CD4-positive, alpha-beta T cell treated with Interleukin-2 at 100 ng/mL for 4 hours (primary cell): ENCODE measurements at places on chromosomes 11 and 22.

- DNase-seq, result no peak
Observed at GRCh38 chr22:46399251-46400024, 63.9 kb downstream of the TRMU start.

GRCh38 chr22:26672590-26673468 lies 15.4 kb downstream of the MIAT start:
- peak; percentile 93 for DNase-seq

DNA sequence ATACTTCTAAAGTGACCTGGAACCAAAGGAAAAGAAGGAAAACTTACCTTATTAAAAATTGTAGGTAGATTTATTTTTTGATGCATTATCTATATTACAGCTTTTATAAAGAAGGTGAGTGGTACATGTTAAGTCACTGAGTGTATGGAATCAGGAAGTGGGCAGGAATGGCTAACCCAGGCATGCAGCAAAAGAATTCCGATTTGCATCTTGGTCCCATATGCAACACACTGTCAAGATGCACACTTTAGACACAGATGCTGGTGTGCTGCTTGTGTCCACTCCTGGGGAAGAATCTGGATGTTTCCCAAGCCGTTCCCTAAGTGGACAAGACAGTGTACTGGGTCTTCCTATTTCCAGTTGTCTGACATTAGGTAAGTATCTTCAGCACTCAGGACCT lies 99.9 kb upstream of the SORL1-AS1 start:
- DNase-seq, result no peak

- DNase-seq, result no peak
Observed at GRCh38 chr22:31738566-31738965, 11.4 kb downstream of the PRR14L start.

GRCh38 chr11:120385110-120385509 lies 48.9 kb downstream of the ARHGEF12 start:
- DNase-seq, result no peak

DNA sequence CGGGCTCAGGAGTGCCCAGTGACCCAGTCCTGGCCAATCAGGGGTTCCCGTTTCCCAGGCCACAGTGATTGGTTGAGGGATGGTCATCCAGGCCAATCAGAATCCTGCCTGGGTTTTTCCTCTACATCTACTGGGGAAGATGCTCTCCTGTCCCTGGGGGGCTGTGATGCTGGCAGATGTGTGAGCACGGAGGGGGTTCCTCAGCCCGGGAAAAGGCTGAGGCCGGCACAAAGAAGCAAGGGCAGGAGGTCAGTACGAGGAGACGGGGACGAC lies 171.2 kb downstream of the CTTN start:
- no peak for DNase-seq

- DNase-seq, result no peak
Observed at GRCh38 chr11:103959279-103959942, 77.0 kb upstream of the DDI1 start.

- DNase-seq, result no peak
Observed at GRCh38 chr11:77069336-77069968, 2.7 kb downstream of the CAPN5 start.

- no peak for DNase-seq
Observed at GRCh38 chr11:47332791-47333525, 19.5 kb downstream of the MYBPC3 start.

GRCh38 chr11:120577041-120577440 lies 65.5 kb downstream of the GRIK4 start:
- DNase-seq, result no peak

DNA sequence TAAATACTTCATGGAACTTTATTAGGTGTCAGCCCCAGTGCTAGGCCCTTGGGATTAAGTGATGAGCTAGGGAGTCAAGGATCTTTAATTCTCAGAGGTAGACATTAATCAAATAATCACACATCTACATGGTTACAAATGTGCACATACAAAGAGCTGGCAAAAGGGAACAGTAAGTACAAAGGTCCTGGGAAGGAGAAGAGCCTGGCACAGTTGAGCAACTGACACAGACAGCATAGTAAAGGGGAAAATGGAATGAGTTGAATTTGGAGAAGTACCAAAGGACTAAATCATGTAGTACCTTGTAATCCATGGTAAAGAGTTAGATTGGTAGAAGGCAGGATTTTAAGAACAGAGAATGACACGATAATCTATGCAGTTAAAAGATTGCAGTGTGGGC lies 116.3 kb downstream of the APIP start:
- DNase-seq, result no peak

GRCh38 chr22:30640361-30640760 lies 4.8 kb downstream of the SLC35E4 start:
- no peak for DNase-seq

DNA sequence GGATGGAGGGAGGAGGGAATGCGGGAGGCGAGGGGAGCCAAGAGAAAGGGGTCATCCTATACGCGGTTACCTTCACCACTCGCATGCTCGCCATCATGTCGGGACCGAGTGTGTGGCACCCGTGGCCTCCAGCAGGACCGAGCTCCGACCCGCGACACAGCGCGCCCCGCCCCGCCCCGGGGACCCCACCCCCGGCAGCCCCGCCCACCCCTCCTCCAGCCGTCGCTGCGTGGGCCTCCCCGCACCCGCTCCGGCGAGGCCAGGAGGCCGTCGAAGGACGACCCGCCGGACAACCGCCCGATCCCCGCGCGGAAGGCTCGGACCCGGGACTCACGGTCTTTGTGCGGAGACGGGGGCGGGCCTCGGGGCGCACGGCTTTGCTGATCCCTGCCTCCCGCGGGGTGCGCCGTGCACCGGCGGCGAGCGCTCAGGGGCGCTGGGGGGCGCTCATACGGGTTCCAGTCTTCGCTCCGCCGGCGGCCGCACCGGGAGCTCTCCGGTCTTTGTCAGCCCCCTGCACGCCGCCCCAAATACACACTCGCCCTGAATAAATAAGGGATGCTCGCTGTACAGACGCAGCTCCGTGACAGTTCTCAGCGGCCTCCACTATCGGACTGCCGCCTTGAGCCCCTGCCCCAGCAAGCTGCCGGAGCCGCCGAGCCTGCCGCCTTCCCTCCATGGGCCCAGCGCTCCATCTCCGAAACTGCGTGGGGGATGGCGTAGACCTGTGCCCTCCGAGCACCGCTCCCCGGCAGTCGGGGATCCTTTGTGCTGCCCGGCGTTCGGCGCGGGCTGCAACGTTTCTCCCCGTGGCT lies at the start of gene UBE2L6:
TSS of gene UBE2L6 (minus strand) at position 158 of the 815 bp plus-strand sequence. CDS start at position 97, 61 bp downstream.
- DNase-seq, result peak; percentile 56

DNA sequence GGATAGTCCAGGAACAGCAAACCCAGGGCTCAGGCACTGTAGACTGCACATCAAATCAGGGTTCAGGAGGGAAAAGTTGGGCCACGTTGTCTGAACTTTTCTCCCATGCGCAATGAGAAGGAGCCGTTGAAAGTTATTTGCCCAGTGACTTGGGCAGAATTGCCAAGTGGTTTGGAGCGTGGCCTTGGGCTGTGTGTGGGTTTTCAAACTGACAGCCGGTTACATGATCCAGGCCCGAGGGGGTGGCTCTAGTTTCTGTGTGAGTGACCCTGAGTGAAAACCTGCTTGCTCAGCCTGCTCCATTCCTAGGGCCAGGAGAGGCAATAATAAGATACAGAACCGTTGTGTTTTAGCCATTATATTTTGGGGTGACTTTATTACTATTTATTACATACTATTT lies 20.3 kb downstream of the MB start:
- DNase-seq, result no peak

DNA sequence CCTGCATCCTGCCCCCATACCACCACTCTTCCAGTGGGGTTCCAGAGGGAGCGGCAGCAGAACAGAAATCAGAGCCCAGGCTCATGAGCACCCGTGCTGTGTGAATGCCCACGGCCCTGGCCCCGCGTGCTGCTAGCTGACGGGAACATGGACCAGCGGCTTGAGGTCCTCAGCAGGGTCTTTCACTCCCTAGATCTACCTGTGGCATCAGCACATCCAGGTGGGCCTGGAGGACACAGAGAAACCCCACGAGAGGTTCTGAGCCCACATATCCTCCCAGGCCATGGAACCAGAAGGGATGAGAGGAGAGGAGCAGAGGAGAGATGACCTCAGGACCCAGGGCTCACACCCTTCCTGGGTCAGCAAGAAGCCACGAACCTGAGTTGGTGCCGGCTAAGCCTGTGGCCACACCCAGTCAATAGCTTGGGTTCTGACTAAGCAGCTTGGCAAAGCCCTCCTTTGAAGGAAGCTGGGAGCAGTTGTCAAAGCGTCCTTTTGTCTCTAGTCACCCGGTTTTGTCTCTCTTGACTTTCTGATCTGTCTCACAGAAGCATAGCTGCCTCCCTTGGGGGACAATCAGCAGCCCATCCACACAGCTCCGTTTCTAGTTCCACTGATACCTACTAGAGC lies 89.3 kb upstream of the LMO1 start:
- no peak for DNase-seq

GRCh38 chr11:71580057-71581003 lies 2.3 kb downstream of the KRTAP5-11 start:
- DNase-seq, result peak; percentile 23

GRCh38 chr11:2837651-2838050 lies 47.9 kb downstream of the CDKN1C start:
- DNase-seq, result no peak

- DNase-seq, result no peak
Observed at GRCh38 chr11:131579932-131580387, 209.5 kb downstream of the NTM start.

GRCh38 chr22:32515084-32515483 lies 40.5 kb downstream of the FBXO7 start:
- DNase-seq, result no peak

GRCh38 chr11:26037716-26038115 lies 294.2 kb upstream of the ANO3 start:
- no peak for DNase-seq

DNA sequence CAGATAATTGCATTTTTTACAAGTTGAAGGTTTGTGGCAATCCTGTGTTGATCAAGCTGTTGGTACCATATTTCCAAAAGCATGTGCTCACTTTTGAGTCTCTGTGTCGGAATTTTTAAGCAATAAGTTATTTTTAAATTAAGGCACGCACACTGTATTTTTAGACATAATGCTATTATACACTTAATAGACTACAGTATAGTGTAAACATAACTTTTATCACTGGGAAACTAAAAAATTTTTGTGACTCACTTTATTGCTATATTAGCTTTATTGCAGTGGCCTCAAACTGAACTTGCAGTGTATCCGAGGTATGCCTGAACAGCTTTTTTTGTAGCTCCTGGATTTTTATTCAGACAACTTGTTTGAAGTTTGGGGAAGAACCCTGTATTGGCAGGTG lies 31.3 kb upstream of the RRM1 start:
- DNase-seq, result no peak

DNA sequence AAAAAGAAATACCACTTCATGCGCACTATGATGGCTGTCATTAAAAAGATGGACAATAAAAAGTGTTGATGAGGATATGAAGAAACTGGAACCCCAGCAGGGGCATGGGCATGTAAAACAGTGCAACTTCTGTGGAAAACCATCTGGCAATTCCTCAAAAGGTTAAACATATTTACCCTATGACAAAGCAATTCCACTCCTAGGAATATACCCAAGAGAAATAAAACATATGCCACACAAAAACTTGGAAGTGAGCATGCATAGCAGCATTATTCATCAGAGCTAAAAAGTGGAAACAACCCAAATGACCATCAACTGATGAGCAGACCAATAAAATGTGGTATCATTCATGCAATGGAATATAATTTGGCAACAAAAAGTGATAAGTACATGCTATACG lies 50.1 kb downstream of the LRRC32 start:
- no peak for DNase-seq

- no peak for DNase-seq
Observed at GRCh38 chr22:36730176-36730858, 26.8 kb upstream of the CACNG2 start.

- no peak for DNase-seq
Observed at GRCh38 chr11:123536690-123537437, 106.8 kb downstream of the GRAMD1B start.

GRCh38 chr11:59010708-59011107 lies 71.4 kb downstream of the GLYATL1 start:
- DNase-seq, result no peak

GRCh38 chr22:46797355-46797754 lies 34.9 kb downstream of the TBC1D22A start:
- no peak for DNase-seq

- DNase-seq, result peak; percentile 53
Observed at GRCh38 chr22:19179497-19180048, 1.0 kb upstream of the SLC25A1 start.

GRCh38 chr22:37515901-37516300 lies 3.3 kb downstream of the CARD10 start:
- no peak for DNase-seq

GRCh38 chr11:13494051-13494450 lies 1.7 kb downstream of the PTH start:
- no peak for DNase-seq

- no peak for DNase-seq
Observed at GRCh38 chr22:30564761-30565119, 9.7 kb downstream of the GAL3ST1 start.

DNA sequence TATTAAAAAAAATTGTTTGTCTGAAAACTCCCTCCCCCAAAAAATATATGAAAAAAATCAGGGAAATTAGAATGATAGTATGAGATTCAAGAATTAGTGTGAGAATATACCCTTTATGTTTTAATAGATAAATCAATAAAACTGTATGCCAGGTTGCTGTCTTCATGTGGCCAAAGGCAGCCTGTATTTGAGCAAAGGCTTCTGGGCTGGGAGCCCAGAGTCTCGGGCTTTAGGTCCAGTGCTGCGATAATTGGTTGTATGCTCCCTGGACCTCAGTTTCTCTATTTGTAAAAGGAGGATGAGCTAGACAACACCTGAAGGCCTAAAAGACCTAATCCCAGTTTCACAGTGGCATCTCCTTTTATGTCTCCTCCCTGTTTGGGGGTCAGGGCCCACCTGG lies 29.8 kb downstream of the THOC5 start:
- DNase-seq, result no peak

- DNase-seq, result no peak
Observed at GRCh38 chr22:28229566-28230485, 310.8 kb upstream of the PITPNB start.

- no peak for DNase-seq
Observed at GRCh38 chr22:43002202-43002586, 12.8 kb downstream of the PACSIN2 start.

GRCh38 chr11:85394283-85394682 lies 232.9 kb downstream of the DLG2 start:
- DNase-seq, result no peak

- no peak for DNase-seq
Observed at GRCh38 chr11:134260503-134260902, 7.1 kb downstream of the ACAD8 start.

- DNase-seq, result no peak
Observed at GRCh38 chr11:19953336-19953735, 206.9 kb downstream of the DBX1 start.
